Mesenteric fat pad (tissue), 1 donor: ENCODE measurements at places on chromosomes 12 and 14. TPM values are rescaled to one million over a fixed set of nuclear protein-coding genes. Genes with fewer than 3 reads are reported as not detected.

DNA sequence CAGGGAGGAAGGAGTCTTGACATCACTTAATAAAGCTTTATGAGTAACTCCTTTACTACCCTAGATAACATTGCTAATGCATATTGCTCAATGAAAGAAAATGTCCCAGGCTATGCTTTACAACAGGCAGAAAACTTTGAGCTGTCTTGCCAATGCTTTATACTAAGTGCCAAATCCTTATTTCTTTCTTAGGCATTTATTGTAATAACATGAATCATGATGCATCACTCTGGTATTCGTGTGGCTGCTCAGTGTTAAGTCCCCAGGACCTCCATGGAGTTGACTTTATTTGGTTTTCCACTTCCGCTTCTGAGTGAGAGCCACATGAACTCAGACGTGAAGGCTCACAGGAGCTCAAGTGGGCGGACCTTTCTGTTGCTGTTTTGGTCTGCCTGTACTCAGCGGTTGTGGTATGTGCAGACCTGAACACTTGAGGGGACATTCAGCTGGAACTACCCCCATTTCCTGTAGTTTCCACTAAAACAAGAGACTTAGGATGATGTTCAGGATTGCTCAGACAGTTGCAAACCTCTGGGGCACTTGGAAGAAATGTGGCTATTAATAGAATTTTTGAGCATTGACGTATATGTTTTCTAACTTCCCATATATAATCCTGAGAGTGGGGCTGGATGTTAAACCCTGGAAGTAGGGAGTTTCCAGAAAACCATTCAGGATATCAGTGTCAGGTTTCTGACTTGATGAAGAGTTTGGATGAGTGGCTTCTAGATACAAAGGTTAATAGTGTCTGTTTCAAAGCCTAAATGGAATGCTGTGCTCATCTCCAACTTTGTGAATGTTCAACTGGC, 258.6 kb downstream of the MSRB3 start:
- DNase-seq = no peak

Gene NGB
- not detected for total RNA-seq

GRCh38 chr12:25034676-25035075, 85.8 kb upstream of the BCAT1 start:
- DNase-seq = no peak

DNA sequence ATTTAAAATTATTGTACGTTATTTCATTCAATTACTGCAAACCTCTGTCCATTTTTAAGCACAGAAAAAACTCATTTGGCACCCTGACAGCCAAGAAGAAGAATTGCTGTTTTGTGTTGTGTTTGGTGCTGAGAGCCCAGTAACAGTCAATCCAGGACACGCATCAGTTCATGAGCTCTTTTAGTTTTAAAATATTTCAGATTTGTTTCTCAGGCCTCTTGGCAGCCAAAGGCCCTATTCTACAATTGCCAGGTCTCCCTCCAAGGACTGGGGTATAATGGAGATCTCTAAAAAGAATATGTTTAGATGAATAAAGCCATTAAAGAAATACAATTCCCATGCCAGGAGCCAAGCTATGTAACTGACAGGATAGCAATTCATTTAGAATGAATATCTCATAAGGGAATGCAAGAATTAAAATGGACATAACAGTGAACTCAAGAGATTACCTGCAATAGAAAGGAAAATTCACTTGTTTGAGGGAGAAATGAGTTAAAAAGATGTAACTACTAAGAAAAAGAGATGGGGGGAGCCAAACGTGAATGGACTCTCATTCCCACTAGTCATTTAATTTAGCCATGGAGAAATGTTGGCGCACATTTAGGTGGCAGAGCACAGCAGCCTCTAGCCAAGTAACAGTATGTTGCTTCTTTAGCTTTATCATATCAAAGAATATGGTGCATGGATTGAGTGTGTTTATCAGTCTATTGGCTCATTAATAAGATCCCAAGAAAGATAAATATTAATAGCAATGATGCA, 140.6 kb upstream of the PELI2 start:
- DNase-seq = no peak

Gene IGFBP6
- total RNA-seq = 195 TPM
